HCT116 (cell line): ENCODE measurements at places on chromosomes 16 and 17. TPM values are rescaled to one million over a fixed set of nuclear protein-coding genes. Genes with fewer than 3 reads are reported as not detected.

The BIRC5 gene
- 140 TPM for total RNA-seq

The SLX4 gene
- total RNA-seq: 7.0 TPM

GRCh38 chr16:50548909-50549560 is 839 bp downstream of the NKD1 start:
- DNase-seq: no peak

DNA sequence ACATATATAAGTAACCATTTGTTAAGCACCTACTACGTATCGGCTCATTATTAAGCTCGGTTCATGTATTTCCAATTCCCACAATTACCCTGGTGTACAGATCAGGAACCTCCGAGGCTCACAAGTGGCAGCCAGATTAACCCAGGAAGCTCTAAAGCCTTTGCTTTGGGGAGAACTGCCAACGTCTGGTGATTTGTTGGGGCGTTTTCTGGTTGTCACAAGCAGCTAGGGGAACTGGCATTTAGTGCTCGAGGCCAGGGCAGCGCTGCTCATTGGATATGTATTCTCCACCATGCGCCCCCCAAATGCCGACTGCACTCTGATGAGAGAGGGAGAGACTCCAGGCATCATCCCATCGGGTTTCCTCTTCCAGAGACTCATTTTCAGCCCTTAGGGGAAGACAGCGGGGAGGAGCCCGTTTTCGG is 541 bp downstream of the ZNF18 start:
- peak; percentile 13 for DNase-seq

DNA sequence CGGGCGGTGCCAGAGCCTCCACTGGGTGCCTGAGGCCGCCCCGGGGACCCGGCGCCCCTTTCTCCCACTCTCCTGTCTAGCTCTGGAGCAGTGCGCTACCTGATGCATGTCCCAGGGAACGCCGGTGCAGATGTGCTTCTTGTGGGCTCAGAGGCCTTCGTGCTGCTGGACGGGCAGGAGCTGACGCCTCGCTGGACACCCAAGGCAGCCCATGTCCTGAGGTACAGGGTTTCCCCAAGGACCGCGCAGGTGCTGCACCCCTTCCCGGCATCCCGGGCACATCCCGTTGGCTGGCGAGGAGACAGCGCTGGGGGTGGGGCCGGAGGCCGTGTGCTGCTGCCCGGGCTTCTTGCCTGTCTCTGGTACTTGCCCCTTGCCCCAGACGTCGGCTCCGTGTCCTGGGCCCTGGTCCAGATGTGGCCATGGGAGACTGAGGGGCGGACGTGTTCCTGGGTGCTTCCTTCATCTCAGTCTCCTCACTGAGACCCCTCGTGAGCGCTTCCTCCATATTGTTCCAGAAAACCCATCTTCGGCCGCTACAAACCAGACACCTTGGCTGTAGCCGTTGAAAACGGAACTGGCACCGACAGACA is 12.5 kb downstream of the RGS11 start:
- DNase-seq: no peak
